ENCODE measurements at places on chromosomes 4 and X.

- DNase-seq: no peak
Observed at GRCh38 chr4:25370242-25370641, 6.8 kb upstream of the ANAPC4 start.

DNA sequence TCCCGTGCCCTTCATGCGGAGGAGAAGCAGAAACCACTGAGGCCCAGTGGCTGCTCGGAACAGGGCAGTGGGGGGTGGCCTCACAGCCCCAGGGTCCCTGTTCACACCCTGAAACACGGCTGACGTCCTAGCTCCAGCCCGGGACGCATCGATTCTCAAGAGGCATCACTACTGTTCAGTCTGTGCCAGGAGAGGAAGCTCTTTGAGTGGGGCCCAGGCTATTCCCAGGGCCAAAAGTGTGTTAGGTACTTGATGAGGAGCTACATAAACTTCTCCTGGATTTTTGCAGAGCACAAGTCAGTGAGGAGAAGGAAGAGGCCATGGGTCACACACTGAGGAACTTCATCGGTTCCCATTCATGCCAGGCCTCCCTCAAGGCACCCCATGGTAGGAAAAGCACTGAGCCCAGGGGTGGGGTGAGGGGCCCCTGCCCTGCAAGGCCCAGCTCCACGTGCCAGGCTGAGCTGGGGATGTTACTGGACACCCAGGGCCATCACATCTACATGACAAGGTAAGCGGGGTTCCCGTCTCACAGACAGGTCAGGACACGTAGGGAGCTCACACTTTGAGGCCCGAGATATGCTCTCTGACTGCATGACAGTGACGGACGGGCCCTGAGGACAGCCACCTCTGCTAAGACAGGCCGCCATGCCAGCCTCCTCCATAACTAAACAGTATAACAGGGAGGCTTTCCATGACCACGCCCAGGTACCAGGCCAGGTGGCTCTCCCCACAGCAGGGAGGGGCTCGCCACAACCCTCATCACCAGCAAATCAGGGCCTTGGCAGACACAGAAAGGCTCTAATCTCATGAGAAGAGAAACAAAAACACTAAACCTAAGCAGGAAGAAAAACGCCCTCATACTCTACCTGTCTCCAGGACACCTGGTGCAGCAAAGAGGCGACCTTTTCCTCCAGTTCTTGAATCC lies 12.4 kb downstream of the TNIP2 start:
- no peak for DNase-seq

- no peak for DNase-seq
Observed at GRCh38 chrX:78687586-78687985, 28.5 kb upstream of the RTL3 start.

DNA sequence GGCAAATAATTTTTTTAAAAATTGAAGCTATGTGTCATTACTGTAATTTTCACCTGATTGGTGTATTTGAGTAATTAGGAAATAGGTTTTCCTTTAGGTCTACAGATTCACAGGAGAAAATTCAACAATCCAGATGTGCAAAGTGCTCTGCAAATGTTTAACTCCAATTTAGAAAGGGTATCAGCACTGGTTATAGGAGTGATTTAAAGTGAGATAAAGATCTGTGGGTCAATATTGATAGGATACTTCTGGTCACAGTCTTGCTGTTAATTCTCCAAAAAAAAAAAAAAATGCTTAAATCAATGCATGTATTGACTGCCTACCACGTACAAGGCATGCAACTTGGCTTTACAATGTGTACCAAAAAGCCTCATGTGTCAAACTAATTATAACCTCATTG lies 271.3 kb downstream of the PPP3CA start:
- DNase-seq: no peak

DNA sequence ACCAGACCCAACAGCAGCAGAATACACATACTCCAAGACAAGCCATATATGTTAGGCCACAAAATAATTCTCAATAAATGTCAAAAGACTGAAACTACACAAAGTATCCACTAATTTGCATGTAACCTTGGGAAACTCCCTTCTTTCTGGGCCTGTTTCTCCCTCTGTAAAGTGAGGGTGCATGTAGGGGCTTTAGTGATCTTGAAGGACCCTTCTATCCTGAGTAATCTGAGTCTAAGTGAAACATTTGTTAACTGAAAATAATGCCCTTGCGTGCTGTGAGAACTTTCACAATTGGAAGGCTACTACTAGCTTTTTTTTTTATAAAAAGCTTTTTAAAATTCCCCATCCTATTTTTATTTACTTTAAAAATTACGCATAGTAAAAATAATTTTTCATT lies 125.2 kb downstream of the NEXMIF start:
- no peak for DNase-seq

- DNase-seq: no peak
Observed at GRCh38 chrX:113741744-113742143, 842.1 kb upstream of the HTR2C start.
